ENCODE measurements at places on chromosomes 7 and 10.

DNA sequence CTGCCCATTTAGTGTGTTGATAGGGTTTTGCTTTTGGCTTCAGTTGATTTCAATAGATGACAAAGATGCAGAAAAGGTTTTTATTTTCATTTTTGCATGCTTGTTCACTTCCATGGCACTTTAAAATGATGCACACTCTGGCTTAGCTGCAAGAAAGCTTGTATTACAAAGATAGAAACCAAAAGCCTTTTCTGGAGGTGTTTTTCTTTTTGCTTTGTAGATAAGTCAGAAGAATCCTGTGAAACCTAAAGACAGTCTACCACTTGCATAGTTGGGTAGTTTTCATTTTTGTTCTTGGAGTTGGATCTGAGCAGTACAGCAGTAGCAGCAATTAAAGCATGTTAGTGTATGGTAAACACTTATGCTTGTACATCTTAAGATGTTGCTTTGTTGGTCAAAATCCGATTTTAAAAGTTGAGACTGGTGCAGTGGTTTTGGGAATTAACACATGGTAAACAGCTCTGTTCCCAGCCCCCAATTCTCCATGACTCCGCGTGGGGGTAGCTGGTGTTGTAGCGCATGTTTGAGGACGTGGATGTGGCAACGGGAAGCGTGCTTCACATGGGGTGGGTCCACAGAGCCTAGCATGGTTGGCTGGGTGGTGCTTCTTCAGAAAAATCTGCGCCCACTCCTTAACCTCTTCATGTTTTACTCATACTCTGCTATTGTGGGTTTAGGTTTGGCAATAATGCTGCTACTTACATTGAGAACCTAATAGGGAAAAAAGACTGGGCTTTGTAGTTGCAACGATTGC is 19.8 kb downstream of the CCNY start:
- DNase-seq: no peak

- DNase-seq: no peak
These were observed 57.2 kb downstream of the PROSER2 start for GRCh38 chr10:11880151-11881029.

DNA sequence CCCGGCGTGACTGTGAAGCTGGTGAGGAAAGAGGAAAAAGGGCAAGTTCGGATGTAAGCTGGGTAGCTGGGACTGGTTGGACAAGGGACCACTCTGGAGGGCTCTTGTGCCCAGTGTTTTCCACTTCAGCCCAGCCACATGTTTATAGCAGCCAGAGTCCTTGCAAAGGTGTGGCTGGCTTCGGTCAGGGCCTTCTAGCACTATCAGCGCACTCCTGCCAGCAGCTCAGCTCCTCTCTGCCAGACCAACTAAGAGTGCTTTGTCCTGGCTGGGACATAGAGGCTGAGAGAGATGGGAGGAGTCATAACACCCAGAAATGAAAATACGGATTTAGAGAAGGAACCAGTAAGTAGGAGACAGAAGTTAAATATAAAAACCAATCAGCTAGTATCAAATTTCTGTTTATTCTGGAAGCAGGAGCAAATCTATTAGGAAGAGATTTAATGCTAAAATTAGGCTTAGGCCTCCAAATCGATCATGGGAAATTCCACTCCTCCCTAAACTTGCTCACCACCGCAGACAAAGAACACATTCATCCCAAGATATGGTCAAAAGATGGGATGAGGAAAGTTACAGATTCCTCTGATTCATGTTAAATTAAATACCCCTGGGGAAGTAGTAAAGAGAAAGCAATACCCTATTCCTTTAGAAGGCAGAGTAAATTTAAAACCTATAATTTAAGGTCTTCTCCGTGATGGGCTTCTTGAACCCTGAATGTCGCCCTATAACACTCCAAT is 135.0 kb downstream of the RALA start:
- DNase-seq: no peak

- DNase-seq: no peak
These were observed 165.4 kb upstream of the DPP6 start for GRCh38 chr7:153886506-153887441.

GRCh38 chr10:35063837-35064454 is 26.2 kb downstream of the CUL2 start:
- no peak for DNase-seq

GRCh38 chr10:11212288-11213085 is 194.8 kb downstream of the CELF2 start:
- no peak for DNase-seq

DNA sequence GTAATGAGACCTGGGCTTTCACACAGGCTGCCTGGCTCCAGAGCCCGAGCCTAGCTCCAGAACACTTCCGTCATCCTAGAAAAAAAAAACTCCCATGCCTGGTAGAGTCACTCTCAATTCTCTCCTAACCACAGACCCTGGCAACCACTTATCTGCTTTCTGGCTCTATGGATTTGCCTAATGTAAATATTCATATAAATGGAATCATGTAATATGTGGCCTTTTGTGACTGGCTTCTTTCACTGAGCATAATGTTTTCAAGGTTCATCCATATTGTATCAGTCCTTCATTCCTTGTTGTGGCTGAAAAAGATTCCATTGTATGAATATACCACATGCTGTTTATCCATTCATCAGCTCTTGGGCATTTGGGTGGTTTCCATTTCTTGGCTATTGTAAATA is 167.7 kb upstream of the MKLN1 start:
- no peak for DNase-seq

DNA sequence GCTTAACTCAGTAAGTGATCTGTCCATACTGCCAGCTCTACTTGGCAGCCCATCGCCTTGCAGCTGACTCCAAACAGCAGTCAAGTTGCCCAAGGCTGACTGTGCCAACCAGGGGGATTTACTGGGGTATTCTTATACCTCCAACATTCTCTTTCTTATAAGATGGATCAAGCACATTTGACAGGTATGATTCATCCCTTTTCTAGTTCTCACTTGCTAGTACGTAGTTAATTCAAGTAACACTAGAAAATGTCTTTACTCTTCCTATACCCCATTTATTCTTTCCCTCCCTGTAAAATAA is 77.0 kb downstream of the SLC25A13 start:
- DNase-seq: no peak

DNA sequence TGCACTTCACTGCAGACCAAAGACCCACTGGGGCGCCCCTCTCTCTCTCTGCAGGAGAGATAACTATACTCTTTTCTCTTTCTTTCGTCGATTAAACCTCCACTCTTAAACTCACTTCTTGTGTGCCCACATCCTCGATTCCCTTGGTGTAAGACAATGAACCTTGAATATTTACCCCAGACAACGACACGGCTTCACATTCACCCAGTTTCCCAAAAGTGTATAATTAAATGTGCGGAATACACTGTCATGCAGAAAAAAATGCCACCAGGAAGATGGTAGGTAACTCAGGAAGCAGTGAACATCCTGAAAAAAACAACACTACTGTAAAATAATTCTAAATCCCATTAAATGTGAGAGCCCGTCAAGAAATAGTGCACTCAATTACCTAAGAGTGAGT is 882.2 kb downstream of the TYW1 start:
- DNase-seq: no peak

DNA sequence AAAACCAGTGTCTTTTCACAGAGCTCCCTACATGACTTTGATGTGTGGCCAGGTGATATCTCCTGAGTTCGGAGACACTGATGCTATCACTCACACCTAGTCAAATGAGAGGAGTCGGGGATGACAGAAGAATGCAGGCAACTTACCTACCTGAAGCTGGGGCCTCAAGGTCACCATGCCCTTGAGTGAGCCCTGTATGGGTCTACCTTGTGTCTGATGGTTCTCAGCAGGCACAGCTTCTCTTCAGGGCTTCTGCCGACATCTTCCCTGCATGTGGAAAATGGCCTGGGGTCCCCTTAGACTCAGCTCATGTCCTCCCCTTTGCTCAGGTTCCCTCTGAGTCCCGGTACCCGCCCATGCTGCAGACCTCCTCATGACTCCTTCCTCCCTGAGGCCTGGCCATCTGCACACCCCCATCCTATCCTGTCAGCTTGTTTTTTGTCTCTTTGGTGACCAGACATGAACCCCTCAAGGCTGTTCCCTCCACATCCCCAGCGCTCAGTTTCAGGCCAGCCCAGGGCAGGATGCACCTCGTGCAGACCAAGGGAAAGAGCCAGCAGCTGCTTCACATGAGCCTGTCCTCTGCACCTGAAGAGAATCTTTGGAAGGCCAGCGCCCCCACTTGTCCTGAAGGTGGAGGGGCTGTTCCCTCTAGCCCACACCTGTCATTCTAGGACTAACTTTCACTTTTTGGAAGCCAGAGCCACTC is 74.6 kb upstream of the GDF10 start:
- DNase-seq: no peak

DNA sequence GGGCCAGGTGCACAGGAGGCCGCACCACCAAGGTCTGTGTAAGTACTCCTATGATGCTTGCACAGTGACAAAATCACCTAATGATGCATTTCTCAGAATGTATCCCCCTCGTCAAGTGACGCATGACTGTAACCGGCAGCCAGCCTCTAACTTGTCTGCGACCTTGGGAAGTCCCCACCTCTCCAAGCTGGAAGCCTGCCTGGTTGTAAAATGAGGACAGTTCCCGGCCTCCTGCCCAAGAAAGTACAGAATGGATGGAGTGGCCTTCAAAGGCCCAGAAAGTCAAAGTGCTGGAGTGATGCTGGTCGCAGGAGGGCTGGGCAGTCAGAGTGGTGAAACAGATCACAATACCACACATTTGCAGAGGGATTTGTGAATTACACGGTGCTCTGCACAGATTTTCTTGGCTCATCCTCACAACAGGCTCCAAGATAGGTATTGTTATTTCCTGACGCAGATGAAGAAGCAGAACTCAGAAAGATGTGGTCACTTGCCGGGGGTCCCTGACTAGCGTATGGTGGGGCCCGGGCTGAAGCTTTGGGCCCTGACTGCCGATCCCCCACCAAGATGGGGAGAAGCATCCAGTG is 22.8 kb downstream of the SPOCK2 start:
- DNase-seq: no peak

GRCh38 chr10:121425623-121426022 is 172.6 kb downstream of the FGFR2 start:
- no peak for DNase-seq

DNA sequence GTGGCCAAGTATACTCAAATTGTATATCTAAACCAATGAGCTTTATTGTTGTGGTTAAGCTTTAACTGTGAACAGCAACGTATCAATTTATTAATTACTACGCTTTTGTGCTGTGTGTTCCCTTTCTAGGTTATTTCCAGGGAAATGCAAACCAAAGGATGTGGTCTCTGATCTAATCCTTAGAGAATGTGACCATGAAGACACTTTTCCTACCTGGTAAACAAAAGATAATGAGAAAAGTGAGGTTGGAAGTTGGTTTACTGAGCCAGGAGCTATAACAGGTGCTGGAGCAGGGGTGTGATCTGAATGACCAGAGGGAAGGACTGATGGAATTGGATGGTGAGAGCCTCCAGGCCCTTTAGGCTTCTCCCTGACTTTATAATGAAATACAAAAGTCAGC is 25.4 kb upstream of the CALU start:
- no peak for DNase-seq

DNA sequence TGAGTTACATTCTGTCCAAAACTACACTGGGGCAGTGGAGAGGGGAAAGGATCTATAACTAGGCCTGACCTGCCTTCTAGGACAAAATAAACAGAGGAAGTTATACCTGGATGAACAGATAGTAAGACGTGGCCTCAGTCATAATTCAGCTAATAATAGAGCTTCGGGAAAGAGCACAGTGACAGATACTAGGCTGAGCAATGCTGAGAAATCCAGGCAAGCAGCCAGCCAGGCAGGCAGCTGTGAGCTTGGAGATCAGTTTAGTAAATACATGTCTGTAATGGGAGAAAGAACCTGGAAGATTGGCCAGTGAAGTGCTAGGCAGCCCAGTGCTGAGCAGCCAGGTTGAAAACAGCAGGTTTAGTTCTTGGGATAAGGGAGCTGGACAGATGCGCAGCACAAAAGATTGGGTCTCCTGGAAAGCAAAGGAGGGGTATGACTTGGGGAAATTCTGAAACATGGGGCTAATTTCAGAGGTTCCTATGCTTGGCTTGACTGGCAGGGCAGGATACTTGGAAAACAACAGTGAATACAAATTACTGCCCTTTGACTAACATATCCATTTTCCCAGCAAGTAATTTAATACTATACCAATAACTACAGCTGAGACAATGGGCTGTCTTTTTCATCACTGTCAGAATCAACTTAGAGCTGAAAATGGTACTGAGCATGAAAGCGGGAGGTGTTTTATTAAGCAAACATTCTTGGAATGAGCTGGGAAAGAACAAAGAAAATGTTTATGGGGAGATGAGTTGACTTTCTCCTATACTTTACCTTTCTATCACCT is 140.8 kb downstream of the DGKB start:
- DNase-seq: no peak

DNA sequence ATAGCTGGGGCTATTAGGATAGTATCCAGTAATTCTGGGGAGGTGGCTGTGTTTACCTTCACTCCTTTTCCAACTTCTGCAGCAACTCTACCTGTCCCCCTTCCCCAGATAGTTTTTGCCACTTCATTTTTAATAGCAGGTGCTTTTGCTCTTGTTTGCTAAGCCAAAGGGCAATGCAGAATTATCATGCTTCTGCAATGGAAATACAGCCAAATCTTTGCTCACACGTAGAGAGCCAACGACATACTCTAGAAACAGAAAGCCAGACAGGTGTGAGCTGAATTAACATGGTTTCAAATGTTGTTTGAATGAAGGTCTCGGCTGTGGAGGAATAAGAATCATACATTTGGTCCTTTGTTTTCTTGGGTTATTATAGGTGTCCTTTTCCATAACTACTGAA is 14.4 kb downstream of the PLEKHS1 start:
- no peak for DNase-seq

GRCh38 chr10:86673827-86674581 is 5.7 kb downstream of the LDB3 start:
- no peak for DNase-seq

GRCh38 chr7:24299192-24299591 is 15.2 kb downstream of the NPY start:
- no peak for DNase-seq

DNA sequence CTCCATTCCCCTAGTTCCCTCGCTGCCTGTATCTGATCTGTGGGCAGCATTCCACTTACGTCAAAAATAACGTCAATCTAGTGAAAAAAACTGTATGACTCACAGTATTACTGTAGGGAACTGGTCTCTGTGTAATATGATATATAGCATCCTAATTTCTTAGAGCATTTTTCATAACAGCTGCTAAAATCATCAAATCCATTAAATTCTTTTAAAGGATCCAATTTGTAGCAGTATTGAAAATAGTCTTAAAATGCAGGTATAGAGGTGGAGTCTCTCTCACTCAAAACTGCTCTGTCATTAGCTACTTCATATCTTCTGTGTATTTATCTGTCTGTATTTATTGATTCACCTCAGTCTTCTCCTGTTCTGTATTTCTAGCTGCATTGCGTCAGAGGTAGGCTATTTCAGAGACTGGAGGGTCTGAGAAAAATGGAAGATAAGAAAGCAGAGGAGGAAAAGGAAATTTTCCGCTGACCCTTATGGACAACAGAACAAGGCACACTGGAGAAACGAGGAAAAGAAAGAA is 59.9 kb downstream of the PON1 start:
- DNase-seq: no peak

- peak; percentile 62 for DNase-seq
These were observed 1.1 kb downstream of the HOXA2 start for GRCh38 chr7:27101171-27101956.
